ENCODE measurements at places on chromosomes 1 and 21. TPM values are rescaled to one million over a fixed set of nuclear protein-coding genes. Genes with fewer than 3 reads are reported as not detected.

The FCRL4 gene
- total RNA-seq: not detected

The IGSF21 gene
- not detected for total RNA-seq

The ACTL8 gene
- total RNA-seq: not detected

The DONSON gene
- total RNA-seq: 17.9 TPM

The PIGM gene
- 6.9 TPM for total RNA-seq

The TMOD4 gene
- total RNA-seq: 0.60 TPM

The PDPN gene
- 1.3 TPM for total RNA-seq

The HMGCL gene
- total RNA-seq: 25.9 TPM

The THBS3 gene
- 127 TPM for total RNA-seq

The TAF5L gene
- total RNA-seq: 18.8 TPM

The C1orf87 gene
- 0.65 TPM for total RNA-seq

The BMP8B gene
- total RNA-seq: 0.07 TPM

DNA sequence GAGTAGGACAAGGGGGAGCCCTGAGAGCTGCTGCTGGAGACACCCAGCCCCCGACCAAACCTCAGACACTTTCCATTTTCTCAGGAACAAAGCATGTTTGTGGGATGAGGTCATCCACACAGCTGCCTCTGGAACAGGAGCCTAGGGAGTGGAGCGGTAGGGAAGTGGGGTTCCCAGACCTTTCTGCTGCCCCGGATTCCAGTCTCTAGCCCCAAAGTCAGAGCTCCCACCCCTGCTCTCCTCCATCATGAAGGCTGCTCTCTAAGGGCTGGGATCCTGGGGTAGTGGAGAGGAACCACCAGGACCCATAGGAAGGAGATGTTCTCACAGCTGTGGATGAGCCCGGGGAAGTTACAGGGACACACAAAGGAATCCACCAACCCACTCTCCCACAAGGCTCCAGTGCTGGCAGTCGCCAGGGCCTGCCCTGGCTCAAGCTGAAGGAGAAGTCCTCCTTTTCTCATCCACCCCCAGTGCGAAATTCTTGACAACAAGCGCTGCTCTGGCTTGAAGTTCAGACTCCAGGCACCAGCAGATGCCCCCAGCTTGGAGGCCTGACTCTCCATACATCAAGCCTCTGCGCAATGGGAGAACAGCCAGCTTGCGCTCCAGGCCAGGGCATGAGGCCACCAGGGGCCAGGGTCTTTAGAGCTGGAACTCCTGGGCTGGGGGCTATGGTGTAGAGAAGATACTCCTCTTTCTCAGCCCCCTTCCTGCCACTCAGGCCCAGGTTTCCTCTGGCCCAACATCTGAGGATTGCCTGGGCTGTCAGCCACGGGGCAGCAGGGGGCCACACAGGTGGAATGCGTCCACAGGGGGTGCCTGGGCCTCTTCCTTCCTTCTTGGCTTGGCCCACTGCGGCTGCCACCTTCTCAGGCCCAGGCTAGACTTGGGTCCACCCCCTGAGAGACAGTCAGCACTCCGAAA lies 4.5 kb downstream of the FHL3 start:
- H3K4me1 ChIP-seq: peaks cover 68% of the 10 kb centered on the region
- peaks cover 16% of the 10 kb centered on the region for H3K36me3 ChIP-seq
- H3K4me3 ChIP-seq: peak overlapping the region; percentile 65
- H3K27ac ChIP-seq: peak overlapping the region; percentile 99
- H3K27me3 ChIP-seq: no peaks in the 10 kb centered on the region

DNA sequence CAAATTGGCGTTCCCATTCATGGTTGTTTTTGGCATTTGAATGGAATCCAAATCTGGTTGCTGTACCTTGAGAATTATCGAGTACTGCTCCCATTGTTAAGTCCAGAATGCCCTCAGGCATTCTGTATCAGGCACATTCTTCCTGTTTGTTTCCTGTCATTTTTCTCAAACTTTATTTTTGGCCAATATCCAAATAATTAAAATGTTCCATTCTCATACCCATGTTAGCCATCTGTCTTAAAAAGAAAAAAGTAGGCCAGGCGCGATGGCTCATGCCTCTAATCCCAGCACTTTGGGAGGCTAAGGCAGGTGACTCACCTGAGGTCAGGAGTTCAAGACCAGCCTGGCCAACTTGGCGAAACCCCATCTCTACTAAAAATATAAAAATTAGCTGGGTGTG lies 29.3 kb upstream of the SHISA4 start:
- peaks cover 40% of the 10 kb centered on the region for H3K36me3 ChIP-seq
- no peak overlapping the region for H3K4me3 ChIP-seq
- DNase-seq: no peak
- no peaks in the 10 kb centered on the region for H3K27me3 ChIP-seq
- H3K27ac ChIP-seq: no peak overlapping the region

DNA sequence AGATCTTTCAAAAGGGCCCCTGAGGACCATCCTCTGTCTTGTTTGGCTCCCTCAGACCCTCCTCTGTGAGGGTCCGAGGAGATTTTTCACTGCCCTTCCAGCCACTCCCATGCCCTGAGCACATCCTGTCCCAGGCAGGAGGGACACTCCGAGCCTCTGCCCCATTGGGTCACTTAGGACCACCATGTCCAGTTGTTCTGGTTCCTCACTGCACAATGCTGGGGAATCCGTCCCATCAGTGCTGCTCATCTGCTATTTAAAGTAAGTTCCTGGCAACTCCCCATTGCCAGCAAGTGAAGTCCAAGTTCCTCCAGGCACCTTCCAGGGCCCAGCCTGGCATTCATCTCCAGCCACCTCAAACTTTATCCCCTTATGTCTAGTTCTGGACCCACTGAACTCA lies 117.5 kb upstream of the GRIK3 start:
- DNase-seq: no peak
- no peak overlapping the region for H3K27ac ChIP-seq
- H3K4me3 ChIP-seq: no peak overlapping the region
- peaks cover 4% of the 10 kb centered on the region for H3K27me3 ChIP-seq
- H3K4me1 ChIP-seq: no peaks in the 10 kb centered on the region

GRCh38 chr1:48471691-48472576 lies at the start of gene SPATA6:
Gene SPATA6 (minus strand): TSS chr1:48472204. CDS start chr1:48472008, 196 bp downstream.
- DNase-seq: peak; percentile 94
- H3K4me1 ChIP-seq: peaks cover 34% of the 10 kb centered on the region
- H3K27me3 ChIP-seq: no peaks in the 10 kb centered on the region
- peak within 1 kb of the TSS; percentile 89 for H3K27ac ChIP-seq
- peaks cover 2% of the 10 kb centered on the region for H3K36me3 ChIP-seq
- H3K4me3 ChIP-seq: peak within 1 kb of the TSS; percentile 88

DNA sequence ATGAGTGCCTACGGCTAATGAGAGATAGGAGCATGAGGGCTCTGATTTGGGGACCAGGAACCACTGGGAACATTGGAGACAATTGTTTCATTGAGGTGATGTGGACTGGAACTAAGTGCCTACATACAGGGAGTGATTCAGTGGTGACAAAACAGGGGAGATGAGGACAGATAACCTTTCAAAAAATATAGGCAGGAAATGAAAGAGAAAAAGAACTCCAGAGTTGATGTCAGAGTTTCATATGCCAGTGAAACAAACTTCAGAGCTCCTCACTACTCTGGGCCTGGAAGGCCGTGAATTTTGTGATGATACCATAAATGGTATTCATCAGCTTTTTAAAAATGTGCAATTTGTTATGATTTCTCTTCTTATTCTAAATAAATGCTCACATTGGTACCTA lies 39.3 kb downstream of the FASLG start:
- no peaks in the 10 kb centered on the region for H3K36me3 ChIP-seq
- H3K4me1 ChIP-seq: peaks cover 5% of the 10 kb centered on the region
- no peaks in the 10 kb centered on the region for H3K27me3 ChIP-seq
- H3K4me3 ChIP-seq: no peak overlapping the region
- DNase-seq: no peak

- H3K4me1 ChIP-seq: peaks cover 28% of the 10 kb centered on the region
- H3K36me3 ChIP-seq: no peaks in the 10 kb centered on the region
- H3K27me3 ChIP-seq: no peaks in the 10 kb centered on the region
- H3K27ac ChIP-seq: peak overlapping the region; percentile 68
- no peak overlapping the region for H3K4me3 ChIP-seq
- no peak for DNase-seq
Measured at GRCh38 chr1:236066828-236067386, 2.0 kb upstream of the NID1 start.

GRCh38 chr1:34759503-34760357 lies at the start of gene GJB4:
Gene GJB4 (plus strand): TSS chr1:34759740. CDS start chr1:34761255, 1,515 bp downstream.
- DNase-seq: peak; percentile 17
- H3K4me3 ChIP-seq: no peak within 1 kb of the TSS
- H3K27ac ChIP-seq: no peak within 1 kb of the TSS
- peaks cover 6% of the 10 kb centered on the region for H3K4me1 ChIP-seq
- H3K27me3 ChIP-seq: peaks cover 14% of the 10 kb centered on the region
- H3K36me3 ChIP-seq: no peaks in the 10 kb centered on the region

GRCh38 chr1:12475947-12476346 lies 142.1 kb downstream of the DHRS3 start:
- H3K36me3 ChIP-seq: peaks cover 16% of the 10 kb centered on the region
- no peaks in the 10 kb centered on the region for H3K27me3 ChIP-seq
- DNase-seq: no peak
- H3K27ac ChIP-seq: peak overlapping the region; percentile 12

DNA sequence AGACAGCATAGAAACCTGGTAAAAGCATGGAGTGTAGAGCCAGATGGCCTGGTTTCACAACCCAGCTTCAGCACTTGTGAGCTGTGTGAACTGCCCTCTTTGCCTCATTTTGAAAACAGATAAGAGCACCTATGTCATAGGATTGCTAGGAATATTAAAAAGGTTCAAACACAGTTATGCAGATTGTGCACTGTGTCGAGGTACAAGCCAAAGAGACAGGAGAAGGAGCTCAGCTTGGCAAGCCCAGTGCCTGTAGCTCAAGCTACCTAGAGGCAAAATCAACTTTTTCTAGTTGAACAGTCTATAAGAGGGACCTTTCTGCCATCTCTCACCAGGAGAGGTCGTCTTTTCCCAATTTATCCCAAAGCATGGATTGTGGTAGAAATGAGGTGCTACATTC lies 5.0 kb downstream of the CHODL start:
- H3K36me3 ChIP-seq: peaks cover 2% of the 10 kb centered on the region
- no peak overlapping the region for H3K27ac ChIP-seq
- DNase-seq: no peak
- H3K4me1 ChIP-seq: peaks cover 9% of the 10 kb centered on the region

- no peak overlapping the region for H3K4me3 ChIP-seq
- no peak for DNase-seq
- H3K27me3 ChIP-seq: no peaks in the 10 kb centered on the region
Measured at GRCh38 chr1:214354440-214355148, 73.6 kb downstream of the SMYD2 start.

- H3K27ac ChIP-seq: no peak overlapping the region
- H3K4me1 ChIP-seq: peaks cover 18% of the 10 kb centered on the region
- no peak for DNase-seq
- H3K36me3 ChIP-seq: peaks cover 6% of the 10 kb centered on the region
- no peaks in the 10 kb centered on the region for H3K27me3 ChIP-seq
- no peak overlapping the region for H3K4me3 ChIP-seq
Measured at GRCh38 chr1:93087532-93087931, 8.4 kb downstream of the MTF2 start.

GRCh38 chr21:37454869-37455503 lies 88.4 kb downstream of the DYRK1A start:
- H3K27ac ChIP-seq: peak overlapping the region; percentile 91
- H3K4me3 ChIP-seq: no peak overlapping the region
- peaks cover 94% of the 10 kb centered on the region for H3K4me1 ChIP-seq
- no peak for DNase-seq

GRCh38 chr1:88398338-88398737 lies 285.7 kb upstream of the PKN2 start:
- H3K4me1 ChIP-seq: no peaks in the 10 kb centered on the region
- no peak for DNase-seq
- no peaks in the 10 kb centered on the region for H3K27me3 ChIP-seq

DNA sequence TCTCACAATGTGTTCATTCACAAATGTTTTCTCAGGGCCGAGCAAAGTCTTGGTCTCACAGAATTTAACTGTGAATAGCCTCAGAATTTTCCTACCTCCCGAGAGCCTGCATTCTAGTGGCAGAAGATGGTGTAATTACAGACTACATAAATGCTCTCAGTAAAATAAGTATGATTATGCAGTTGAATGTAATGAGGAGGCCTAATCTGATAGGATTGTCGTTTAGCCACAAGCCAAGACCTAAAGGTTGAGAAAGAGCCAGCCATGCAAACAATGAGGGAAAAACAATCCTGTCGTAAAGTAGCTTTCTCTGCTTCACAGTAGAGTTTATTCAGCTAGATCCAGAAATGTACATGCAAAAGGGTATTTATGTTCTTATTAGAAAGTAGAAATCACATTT lies 607.8 kb upstream of the B3GALT2 start:
- no peaks in the 10 kb centered on the region for H3K27me3 ChIP-seq
- H3K4me1 ChIP-seq: no peaks in the 10 kb centered on the region

- no peaks in the 10 kb centered on the region for H3K4me1 ChIP-seq
- H3K27me3 ChIP-seq: no peaks in the 10 kb centered on the region
- no peak overlapping the region for H3K4me3 ChIP-seq
- no peak for DNase-seq
- H3K27ac ChIP-seq: no peak overlapping the region
- no peaks in the 10 kb centered on the region for H3K36me3 ChIP-seq
Measured at GRCh38 chr1:217214551-217214950, 416.3 kb downstream of the GPATCH2 start.

- peaks cover 59% of the 10 kb centered on the region for H3K4me1 ChIP-seq
- peaks cover 6% of the 10 kb centered on the region for H3K36me3 ChIP-seq
- no peaks in the 10 kb centered on the region for H3K27me3 ChIP-seq
- DNase-seq: no peak
Measured at GRCh38 chr1:203663821-203664220, 37.2 kb downstream of the ATP2B4 start.

DNA sequence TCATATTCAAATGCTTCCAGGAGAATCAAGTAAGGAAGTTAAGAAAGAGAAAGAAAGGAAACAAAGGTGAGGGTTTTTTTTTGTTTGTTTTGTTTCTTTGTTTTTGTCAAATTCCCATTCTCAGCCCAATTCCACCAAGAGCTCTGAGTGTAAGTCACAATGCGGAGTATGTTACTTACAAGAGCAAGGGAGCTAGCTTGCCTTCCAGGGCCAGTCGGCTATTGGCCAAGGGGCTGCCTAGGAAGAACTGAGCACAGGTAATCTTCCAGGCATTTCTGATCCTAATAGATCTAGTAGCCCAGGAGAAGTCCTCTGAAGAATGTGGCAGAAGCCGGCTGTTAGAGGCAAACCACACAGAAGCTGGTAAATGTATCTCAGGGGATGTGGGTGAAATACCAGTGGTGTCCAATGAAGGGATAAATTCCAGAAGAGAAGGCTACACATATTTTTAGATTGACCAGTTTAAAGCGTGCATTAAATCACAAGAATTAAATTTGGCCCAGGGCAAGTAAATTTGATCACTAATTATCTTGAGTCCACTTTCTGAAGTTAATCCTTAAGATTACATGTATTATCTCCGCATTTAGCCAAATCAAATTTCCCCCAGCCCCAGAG lies 239.6 kb upstream of the ADAMTS5 start:
- no peak for DNase-seq
- H3K4me3 ChIP-seq: no peak overlapping the region
- H3K27me3 ChIP-seq: no peaks in the 10 kb centered on the region
- no peak overlapping the region for H3K27ac ChIP-seq
- H3K4me1 ChIP-seq: peaks cover 10% of the 10 kb centered on the region
